Inflammatory macrophage treated with lipopolysaccharide for 1 hour (primary cell): ENCODE measurements at places on chromosomes 7 and 10.

- peak; percentile 52 for DNase-seq
Measured at GRCh38 chr10:7337431-7338171, 73.2 kb downstream of the SFMBT2 start.

- peak; percentile 1 for DNase-seq
Measured at GRCh38 chr10:111360260-111360925, 283.6 kb downstream of the ADRA2A start.

DNA sequence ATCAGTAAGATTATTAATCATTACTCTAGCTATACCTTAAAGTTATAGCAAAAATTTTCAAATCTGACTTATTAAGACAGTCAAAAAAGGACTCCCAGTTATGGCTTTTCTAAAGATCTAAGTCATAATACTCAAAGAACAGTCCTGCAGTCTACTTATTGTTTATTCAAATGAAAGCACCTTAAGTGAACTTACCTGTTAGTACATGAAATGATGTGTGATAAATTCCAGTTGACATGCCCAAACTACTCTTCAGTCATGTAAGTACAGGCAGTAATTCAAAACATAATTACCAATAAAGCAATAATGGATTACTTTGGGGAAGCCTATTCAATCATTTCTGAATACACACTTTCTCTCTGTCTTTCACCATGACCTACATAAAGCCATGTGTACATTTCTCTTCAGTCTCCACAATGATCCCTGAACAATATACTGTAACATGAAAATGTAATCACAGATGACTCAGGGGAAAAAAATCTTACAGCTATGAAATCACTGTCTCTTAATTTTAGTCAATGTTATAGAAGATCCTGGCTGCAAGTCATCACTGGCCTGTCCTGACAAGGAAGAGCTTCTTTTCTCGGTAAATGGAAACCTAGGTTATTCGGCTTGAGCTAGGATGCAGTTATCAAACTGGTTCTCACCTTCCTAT lies 420.7 kb upstream of the LRRTM3 start:
- DNase-seq = no peak

DNA sequence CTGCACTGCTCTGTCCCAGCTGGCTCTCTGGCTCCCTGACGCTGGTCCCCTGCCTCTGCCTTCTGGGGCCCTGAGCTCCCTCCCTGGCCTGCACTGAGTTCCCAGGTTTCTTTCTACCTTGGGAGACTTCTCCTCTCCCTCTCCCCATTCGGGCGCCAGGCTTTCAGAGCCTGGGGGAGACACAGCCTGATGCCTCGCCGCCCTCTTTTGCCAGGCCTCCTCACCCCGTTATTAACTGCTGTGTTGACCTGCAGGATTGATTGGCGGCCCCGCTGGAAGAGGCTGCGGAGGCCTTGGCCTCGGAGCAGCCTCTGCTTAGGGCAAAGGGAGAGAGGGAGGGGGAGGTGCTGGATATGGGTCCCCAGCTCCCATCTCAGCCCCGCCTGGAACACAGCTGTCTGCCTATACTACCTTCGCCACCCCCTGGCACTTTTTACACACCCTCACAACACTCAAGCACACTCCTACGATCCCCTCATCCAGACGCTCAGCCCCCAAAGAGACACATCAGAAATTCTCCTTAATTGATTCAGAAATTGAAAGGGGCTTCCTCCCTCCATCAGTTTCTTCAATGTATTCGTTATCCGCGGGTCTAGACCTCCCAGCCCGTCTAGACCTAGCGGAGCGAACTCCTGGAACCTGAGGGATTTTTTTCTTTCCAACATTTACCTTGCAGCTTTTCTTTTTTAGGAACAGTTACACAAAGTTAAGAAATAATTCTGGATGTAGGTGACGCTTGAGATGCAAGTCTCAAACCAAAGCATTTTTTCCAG lies 7.1 kb upstream of the PAX2 start:
- DNase-seq = no peak

- no peak for DNase-seq
Measured at GRCh38 chr7:43142703-43143102, 30.3 kb downstream of the HECW1 start.

- DNase-seq = no peak
Measured at GRCh38 chr10:82674036-82674435, 799.0 kb downstream of the NRG3 start.

DNA sequence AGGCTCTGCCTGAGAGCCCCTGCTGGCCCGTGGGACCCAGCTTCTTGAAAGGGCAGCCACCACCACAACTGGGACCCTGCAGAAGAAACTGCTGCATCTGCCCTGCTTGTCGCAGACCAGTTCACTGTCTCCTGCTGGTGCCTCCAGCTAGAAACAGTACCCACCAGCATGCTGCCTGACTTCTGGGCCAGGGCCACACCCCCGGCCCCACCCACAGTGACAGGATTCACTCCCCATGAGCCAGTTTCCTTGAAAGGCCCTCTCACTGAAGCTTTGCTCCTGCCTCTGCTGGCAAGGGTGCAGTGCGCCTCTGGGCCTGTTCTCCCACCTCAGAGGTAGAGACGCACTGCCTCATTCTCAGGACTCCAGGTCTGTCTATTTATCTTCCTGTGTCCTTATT lies 32.4 kb downstream of the ANXA11 start:
- no peak for DNase-seq

- no peak for DNase-seq
Measured at GRCh38 chr10:117699436-117700075, 157.0 kb downstream of the EMX2 start.

DNA sequence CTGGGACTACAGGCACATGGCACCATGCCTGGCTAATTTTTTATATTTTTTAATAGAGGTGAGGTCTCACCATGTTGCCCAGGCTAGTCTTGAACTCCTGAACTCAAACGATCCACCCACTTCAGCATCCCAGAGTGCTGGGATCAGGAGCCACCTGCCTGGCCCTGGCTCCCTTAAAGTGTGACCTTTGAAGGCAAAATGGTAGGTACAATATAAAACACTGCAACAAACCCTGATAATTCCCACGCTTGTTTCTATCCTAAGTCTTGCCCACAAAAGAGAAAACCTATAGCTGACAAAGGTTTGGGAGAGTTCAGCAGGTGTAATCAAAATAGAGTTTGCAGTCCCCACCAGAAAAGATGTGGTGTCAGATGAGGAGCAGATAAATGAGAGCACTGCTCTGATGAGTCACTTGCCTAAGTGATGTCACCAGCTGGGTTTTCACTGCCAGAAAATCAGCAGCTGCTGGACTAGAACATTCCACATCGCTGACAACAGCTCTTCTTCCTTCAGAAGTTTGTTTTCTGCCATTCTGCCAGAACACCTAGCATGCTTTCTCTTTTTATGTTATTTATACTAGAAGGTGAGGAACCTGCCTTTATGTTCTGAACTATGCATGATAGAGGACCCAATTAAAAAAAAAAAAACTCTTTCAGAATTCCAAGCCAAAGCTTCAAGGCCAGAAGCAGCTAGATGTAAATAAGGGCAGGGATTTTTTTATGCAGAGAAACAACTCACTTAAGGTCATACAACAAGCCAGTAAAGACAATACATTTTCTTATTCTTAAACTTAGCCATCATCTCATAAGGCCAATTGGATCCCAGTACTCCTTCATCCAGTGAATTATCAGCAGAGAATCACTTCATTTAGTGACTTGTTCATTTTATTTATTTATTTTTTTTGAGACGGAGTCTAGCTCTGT lies 18.0 kb downstream of the PURB start:
- peak; percentile 39 for DNase-seq

- DNase-seq = no peak
Measured at GRCh38 chr7:151540146-151540545, 20.5 kb upstream of the RHEB start.

DNA sequence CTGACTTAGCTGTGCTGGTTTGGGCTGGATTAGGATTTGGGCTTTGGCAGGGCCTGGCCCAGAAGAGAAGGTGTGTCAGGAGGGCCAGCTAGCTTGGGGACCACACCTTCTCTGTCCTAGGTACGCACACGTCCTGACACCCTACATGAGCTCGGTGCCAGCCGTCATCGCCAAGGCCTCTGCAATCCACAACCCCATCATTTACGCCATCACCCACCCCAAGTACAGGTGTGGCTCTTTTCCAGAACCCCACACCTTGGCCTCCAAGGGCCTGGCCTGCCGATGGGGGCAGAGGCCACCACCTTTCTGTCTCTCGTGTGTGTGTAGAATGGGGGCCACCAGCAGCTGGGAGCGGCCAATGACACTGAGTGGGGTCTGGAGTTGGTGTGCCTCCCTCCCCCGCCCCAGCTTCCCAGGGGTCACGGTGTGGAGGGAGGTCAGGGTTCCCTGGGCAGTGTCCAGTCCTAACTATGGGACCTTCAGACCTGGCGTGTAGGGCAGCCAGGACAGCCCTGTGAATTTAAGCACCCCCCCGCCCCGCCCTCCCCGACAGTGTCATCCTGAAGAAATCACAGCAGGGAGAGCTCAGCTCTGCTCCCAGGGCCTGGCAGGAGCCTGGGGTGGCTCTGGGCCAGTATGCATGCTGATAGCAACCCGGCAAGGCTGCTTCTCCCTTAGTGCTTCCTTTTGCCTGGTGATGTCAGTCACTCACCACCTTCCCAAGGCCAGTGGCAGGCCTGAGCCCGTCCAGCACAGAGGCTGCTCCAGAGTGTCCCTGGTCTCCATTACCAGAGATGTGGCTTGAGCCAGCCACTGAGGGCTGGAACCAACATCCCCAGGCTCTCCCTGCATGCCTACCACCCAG lies 6.9 kb upstream of the LDB3 start:
- DNase-seq = no peak

DNA sequence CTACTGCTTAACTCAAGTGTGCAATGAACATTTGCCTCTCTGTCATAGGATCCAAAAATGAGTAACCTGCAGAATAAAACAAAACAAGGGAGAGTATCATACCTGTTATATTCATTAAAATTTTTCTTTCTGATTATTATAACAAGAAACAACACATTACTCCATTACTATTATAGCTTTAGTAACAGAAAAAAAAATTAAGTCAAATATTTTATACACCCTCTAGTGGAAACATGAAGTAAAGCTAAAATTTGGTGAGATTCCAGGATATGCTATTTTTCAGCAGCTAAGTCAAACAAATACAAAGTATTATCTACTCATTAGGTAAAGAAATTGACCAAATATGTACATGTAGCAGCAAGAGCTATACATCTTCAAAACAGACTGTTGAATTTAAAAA lies 56.3 kb downstream of the PDZD8 start:
- no peak for DNase-seq

DNA sequence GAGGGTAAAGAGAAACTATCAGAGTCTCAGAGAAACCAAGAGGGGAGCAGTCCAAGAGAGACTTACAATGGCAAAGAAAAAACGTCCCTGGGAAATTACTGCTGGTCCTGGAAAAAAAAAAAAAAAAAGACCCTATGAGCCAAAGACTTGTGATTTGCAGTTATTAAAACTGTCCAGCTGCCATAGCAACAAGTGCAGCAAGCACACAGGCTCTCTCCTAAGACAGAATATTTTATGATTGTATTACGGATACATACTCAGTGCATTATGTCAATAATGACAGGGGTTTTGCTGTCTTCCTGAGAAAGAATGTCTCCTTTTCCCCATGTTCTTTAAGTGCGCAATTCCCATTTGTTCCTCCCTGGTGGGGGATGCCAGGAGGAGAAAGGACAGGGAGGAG lies 178.5 kb downstream of the GPAM start:
- no peak for DNase-seq

DNA sequence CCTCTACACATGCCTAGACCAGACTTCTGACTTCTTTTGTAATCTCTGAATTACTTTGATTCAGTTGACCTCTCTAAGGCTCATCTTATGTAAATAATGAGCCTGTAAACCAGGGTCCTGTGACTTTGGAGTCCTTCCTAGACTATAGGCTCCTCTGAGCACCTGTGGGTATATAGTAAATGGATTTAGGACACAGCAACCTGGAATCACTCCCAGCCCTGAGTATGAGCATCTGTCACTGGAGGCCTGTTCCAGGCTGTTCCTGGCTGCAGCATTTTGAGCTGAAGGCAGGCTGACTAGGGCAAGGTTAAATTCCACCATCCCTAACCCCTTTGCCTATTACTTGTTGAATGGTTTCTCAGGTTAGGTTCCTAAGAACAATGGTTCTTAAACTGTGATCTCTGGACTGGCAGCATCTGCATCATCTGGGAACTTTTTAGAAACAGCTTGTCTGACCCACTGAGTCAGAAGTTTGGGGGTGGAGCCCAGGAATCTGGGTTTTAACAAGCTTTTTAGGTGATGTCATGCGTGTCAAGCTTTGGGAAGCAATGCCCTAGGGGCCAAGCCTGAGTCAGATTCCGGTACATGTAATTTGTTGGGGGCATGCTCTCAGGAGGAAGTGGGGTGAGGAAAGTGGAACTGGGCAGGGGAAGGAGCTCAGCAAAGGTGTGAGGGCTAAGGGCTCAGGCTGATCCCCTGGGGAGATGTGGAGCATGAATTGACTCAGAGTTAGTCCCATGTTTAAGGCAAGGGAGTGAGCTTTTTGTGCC lies 28.2 kb downstream of the MINDY4 start:
- peak; percentile 22 for DNase-seq

GRCh38 chr7:68015122-68015977 lies 1018.7 kb downstream of the TYW1 start:
- DNase-seq = no peak

GRCh38 chr7:50684713-50685075 lies 98.0 kb downstream of the GRB10 start:
- no peak for DNase-seq

- no peak for DNase-seq
Measured at GRCh38 chr10:49649294-49649693, 30.2 kb upstream of the C10orf53 start.

GRCh38 chr7:75630549-75630948 lies 108.2 kb downstream of the HIP1 start:
- DNase-seq = no peak

GRCh38 chr7:129841465-129841864 lies 111.3 kb downstream of the UBE2H start:
- DNase-seq = no peak

GRCh38 chr7:50687096-50687495 lies 95.6 kb downstream of the GRB10 start:
- no peak for DNase-seq

GRCh38 chr7:47454069-47454973 lies 127.6 kb downstream of the TNS3 start:
- DNase-seq = no peak

- no peak for DNase-seq
Measured at GRCh38 chr10:22438711-22439110, 93.4 kb downstream of the SPAG6 start.

- no peak for DNase-seq
Measured at GRCh38 chr7:50346545-50347497, 42.3 kb downstream of the IKZF1 start.

DNA sequence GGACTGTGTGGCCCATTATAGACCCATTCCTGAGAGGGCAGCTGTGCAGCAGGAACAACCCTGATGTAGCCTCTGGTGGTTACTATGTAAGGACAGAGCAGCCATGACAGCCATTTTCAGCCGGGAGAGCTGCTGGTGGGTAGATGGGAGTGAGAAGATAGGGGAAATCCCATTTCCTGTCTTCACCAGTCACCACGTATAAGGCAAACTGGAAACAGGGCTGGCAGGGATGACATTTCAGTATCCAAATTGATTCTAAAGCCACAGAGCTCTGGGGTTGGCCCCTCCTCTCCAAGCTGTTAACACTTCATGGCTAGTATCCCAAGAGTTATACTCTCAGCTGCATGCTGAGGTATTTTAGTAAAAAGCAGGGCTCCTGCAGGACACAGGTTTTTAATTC lies 15.2 kb upstream of the FZD1 start:
- DNase-seq = no peak
